ENCODE measurements at places on chromosomes 2 and 18.

- DNase-seq = no peak
Measured at GRCh38 chr2:37400041-37400440, 55.6 kb downstream of the QPCT start.

- DNase-seq = peak; percentile 56
Measured at GRCh38 chr18:50334546-50335152, 40.2 kb upstream of the SKA1 start.

DNA sequence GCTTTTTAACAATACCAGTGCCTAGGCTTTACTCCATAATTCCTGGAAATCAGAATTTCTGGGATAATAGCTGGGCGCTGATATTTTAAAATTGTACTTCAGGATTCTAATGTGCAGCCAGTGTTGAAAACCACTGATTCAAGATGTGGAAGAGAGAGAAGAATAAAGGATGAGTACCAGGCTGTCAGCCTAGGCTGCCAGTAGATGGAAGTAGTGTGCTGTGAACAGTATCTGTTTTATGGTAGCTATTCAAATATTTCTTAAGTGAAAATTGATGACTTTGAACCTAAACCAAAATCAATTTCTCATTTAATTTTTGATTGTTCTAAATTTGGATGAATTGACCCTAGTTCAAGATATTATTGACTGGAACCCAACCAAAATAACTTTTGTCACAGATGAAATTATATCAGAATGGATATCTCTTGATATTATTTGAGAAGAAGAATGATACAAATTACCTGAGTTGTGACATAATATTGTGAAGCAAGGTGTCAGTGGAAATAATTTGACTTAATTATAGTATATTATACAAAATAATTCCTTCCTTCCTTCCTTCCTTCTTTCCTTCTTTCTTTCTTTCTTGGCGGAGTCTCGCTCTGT, 88.0 kb downstream of the COMMD1 start:
- peak; percentile 74 for DNase-seq

- no peak for DNase-seq
Measured at GRCh38 chr2:6942848-6943247, 25.6 kb downstream of the RNF144A start.

Data from NAMALWA (cell line).